ENCODE measurements at places on chromosomes 6 and 20. TPM values are rescaled to one million over a fixed set of nuclear protein-coding genes. Genes with fewer than 3 reads are reported as not detected.

The CYP24A1 gene
- total RNA-seq, result 68.3 TPM

The GATA5 gene
- total RNA-seq, result 0.45 TPM

The CD93 gene
- not detected for total RNA-seq

The OR10C1 gene
- not detected for total RNA-seq

The ZSWIM1 gene
- 7.0 TPM for total RNA-seq

The HLA-DPB1 gene
- not detected for total RNA-seq

The PGC gene
- total RNA-seq, result 0.14 TPM

The NHSL1 gene
- total RNA-seq, result 3.8 TPM

The TNNC2 gene
- 0.12 TPM for total RNA-seq

The RIMS4 gene
- total RNA-seq, result 2.4 TPM

The SALL4 gene
- 0.68 TPM for total RNA-seq

The EGFL8 gene
- total RNA-seq, result 1.2 TPM

The COL20A1 gene
- total RNA-seq, result 0.45 TPM

The C20orf144 gene
- total RNA-seq, result 0.08 TPM

The VWA7 gene
- total RNA-seq, result 1.7 TPM

The HCK gene
- 0.06 TPM for total RNA-seq

The GNMT gene
- 0.08 TPM for total RNA-seq

The FOXA2 gene
- 19.6 TPM for total RNA-seq

The SCRT2 gene
- total RNA-seq, result 0.04 TPM

The FNDC11 gene
- total RNA-seq, result 0.14 TPM

The DUSP15 gene
- total RNA-seq, result 0.88 TPM

The SLC24A3 gene
- total RNA-seq, result 0.02 TPM

The MAP3K5 gene
- total RNA-seq, result 1.7 TPM

The PI3 gene
- 2.2 TPM for total RNA-seq

The CCN2 gene
- total RNA-seq, result 221 TPM

The REPS1 gene
- 27.0 TPM for total RNA-seq

The CD109 gene
- total RNA-seq, result 81.2 TPM

The GPLD1 gene
- total RNA-seq, result 0.45 TPM

The ARMH2 gene
- not detected for total RNA-seq

The STX11 gene
- total RNA-seq, result 2.4 TPM

The ATP6V1G2 gene
- 0.78 TPM for total RNA-seq

The FAM162B gene
- total RNA-seq, result 0.11 TPM

The FABP7 gene
- not detected for total RNA-seq

The KIAA0408 gene
- 5.6 TPM for total RNA-seq

The DDX43 gene
- total RNA-seq, result not detected
